Gastrocnemius medialis (tissue), 4 donors: ENCODE measurements at places on chromosomes 11 and 22.

- no peaks in the 10 kb centered on the region for H3K27me3 ChIP-seq
- H3K4me3 ChIP-seq: no peak overlapping the region
- DNase-seq: no peak
- H3K4me1 ChIP-seq: no peaks in the 10 kb centered on the region
- no peaks in the 10 kb centered on the region for H3K36me3 ChIP-seq
- no peak overlapping the region for H3K27ac ChIP-seq
Observed at GRCh38 chr11:118227865-118228785, 3.3 kb upstream of the JAML start.

GRCh38 chr11:25859776-25860175 is 472.2 kb upstream of the ANO3 start:
- no peak overlapping the region for H3K4me3 ChIP-seq
- no peak for DNase-seq
- no peak overlapping the region for H3K27ac ChIP-seq
- H3K27me3 ChIP-seq: no peaks in the 10 kb centered on the region
- peaks cover 8% of the 10 kb centered on the region for H3K4me1 ChIP-seq

DNA sequence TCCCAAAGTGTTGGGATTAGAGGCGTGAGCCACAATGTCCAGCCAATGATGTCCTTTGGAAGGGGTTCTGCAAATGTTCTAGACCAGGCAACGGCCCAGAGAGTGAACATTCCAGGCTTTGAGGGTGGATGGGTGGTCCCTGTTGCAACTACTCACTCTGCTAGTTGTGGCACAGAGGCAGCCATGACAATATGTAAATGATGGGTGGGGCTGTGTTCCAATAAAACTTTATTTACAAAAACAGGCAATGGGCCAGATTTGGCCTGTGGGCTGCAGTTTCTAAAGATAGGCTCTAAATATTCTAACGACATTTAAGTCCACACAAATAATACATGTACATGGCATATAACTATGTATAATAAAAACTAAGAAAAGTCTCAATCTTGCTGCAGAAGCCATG is 276.3 kb downstream of the CTTN start:
- H3K27ac ChIP-seq: no peak overlapping the region
- DNase-seq: no peak
- no peaks in the 10 kb centered on the region for H3K36me3 ChIP-seq
- H3K4me3 ChIP-seq: no peak overlapping the region

GRCh38 chr22:42317008-42317407 is 46.6 kb upstream of the TCF20 start:
- DNase-seq: no peak
- no peak overlapping the region for H3K27ac ChIP-seq
- no peak overlapping the region for H3K4me3 ChIP-seq
- H3K4me1 ChIP-seq: no peaks in the 10 kb centered on the region

DNA sequence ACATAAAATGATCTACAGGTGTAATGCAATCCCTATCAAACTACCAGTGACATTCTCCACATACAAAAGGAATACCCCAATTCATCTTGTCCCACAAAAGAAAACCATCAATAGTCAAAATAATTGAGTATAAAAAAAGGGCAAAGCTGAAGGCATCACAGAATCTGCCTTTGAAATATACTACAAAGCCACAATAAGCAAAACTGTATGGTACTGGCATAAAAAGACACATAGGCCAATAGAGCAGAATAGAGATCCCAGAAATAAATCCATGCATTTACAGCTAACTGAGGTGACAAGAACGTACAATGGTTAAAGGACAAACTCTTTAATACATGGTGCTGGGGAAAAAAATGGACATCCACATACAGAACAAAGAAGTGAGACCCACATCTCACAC is 31.8 kb downstream of the ZNF195 start:
- DNase-seq: no peak
- H3K27ac ChIP-seq: no peak overlapping the region
- no peaks in the 10 kb centered on the region for H3K36me3 ChIP-seq
